Activated T-cell treated with anti-CD3 and anti-CD28 coated beads for 1 hour (primary cell): ENCODE measurements at places on chromosomes 5 and 9.

DNA sequence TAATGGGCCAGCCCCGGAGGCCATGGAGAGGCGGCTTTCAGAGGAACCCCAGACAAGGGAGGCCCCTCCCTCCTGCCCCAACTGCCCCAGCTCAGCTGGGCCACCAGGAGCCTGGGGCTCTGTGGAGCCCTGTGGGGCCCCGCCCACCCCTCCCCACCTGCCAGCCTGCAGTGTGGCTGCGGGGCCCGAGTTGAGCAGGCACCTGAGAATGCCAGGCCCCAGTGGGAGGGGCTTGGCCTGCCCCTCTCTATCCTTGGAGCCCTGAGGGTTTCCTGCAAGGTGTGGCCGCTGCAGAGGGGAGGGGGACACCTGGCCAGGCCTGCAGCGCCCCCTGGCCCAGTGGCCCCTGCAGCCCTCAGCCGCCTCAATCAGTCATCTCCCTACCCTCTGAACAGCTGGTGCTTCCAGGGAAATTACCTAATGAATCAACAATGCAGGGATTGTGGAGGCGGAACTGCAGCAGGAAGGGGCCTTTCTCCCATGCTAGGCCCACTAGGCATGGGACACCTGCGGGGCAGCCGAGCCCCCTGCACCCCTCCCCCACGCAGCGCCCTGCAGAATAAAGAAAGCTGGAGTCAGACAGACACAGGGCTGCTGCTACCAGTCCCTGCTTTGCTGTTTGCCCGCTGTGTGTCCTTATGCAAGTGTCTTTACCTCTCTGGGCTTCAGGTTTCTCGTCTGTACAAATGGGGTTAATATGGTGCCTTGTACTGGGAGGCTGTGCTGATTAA lies 48.0 kb downstream of the LMX1B start:
- no peak for DNase-seq

- no peak for DNase-seq
Observed at GRCh38 chr9:114448706-114449105, 56.6 kb downstream of the WHRN start.

- no peak for DNase-seq
Observed at GRCh38 chr5:64506567-64507263, 900 bp downstream of the RGS7BP start.

DNA sequence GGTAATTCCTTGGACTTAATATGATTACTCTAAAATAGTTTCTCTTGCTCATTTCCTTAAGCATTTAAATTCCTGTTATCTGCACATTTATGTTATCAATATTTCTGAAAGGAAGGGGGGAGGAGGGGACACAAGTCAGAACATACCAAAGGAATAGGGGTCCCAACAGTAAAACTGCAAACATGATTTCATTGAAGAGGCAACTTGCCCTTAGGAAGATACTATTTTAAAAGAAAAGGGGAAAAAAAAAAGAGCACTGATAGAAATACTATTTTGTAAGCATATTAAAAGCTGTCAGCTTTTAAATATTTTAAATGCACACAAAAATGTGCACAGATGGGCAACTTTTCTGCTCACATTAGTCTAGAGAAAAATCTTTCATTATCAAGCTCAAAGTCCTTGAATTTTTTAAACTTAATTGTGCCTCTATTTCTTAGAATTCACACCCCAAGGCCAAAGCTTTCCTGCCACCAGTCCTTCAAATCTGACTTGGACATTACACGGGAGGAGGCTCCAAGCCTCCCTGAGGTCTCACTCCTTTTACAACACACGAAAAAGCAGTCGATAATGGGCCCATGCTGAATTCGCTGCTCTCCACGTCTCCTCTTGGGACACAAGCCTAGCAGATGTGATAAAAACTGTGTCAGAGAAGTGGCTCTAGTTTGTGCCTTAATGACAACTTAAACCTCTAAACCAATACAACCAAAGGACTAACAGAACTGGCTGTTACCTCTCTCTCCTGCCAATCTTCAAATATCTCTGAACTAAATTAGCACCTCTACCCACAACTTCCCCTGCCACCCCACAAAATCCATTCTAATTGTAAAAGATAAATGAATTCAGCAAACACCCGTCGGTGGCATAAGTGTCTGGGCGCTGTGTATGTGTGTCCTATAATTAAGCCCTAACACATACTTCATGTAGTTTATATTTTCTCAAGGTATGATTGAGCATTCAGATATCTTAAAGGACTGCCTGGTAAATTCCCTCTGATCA lies 154.3 kb downstream of the DENND1A start:
- DNase-seq, result no peak

DNA sequence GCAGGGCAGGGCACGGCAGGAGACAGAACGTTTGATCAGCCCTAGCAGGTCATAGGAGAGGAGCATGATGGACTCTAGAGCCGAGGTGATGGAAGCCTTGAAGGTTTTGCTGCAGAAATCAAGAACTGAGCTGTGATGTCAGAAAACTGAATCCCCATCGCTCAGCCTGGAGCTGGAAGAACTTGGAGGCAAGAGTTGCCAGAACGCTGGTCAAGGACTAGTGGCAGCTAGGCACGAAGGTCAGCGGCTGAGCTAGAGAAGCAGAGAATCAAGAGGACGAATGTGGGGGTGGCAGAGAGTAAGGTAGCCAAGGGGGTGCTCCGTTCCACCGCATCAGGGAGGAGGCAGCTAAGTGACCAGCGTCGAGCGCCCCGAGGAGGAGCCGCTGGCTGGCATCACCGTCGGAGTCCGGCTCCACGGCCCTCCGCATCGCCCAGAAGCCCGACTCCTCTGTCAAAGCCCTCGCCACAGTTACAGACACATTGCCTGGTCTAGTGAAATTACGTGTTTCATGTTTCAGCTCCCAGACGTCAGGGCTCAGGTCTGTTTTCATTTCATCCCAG lies 1.2 kb upstream of the GALNT10 start:
- DNase-seq, result no peak

GRCh38 chr9:131621551-131622358 lies 76.4 kb downstream of the PRRT1B start:
- DNase-seq, result no peak
